ENCODE measurements at places on chromosomes 3 and 15.
A peak's percentile ranks its signal among the peaks of the same experiment; 100 is the strongest.

GRCh38 chr3:97872525-97873042, 50.8 kb downstream of the CRYBG3 start:
- no peak for DNase-seq

DNA sequence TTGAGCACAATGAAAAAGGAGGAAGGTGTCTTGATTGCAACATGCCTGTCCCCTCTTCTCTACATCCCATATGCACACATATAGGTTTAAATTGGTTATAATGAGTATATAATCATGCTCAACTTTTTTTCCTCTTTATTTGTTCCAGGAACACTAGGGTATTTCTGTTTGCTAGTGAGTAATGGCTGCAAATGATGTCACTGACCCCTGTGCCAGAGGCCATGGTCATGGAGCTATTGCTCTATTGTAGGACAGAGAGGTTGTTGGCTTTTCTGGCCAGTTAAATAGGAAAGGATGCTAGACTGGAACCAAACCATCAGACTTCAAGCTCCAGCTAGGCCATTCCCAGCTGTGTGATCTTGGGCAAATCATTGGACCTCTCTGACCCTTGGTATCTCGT, 9.6 kb downstream of the ARHGEF3 start:
- no peak for DNase-seq

GRCh38 chr3:11555881-11556633, 87.7 kb downstream of the VGLL4 start:
- no peak for DNase-seq

- no peak for DNase-seq
Measured at GRCh38 chr15:77168141-77168540, 97.2 kb upstream of the TSPAN3 start.

- no peak for DNase-seq
Measured at GRCh38 chr15:72579814-72580213, 74.7 kb upstream of the GOLGA6B start.

- no peak for DNase-seq
Measured at GRCh38 chr3:46209053-46209452, 940 bp upstream of the CCR1 start.

GRCh38 chr15:23763021-23763420, 75.9 kb upstream of the NDN start:
- DNase-seq = no peak

DNA sequence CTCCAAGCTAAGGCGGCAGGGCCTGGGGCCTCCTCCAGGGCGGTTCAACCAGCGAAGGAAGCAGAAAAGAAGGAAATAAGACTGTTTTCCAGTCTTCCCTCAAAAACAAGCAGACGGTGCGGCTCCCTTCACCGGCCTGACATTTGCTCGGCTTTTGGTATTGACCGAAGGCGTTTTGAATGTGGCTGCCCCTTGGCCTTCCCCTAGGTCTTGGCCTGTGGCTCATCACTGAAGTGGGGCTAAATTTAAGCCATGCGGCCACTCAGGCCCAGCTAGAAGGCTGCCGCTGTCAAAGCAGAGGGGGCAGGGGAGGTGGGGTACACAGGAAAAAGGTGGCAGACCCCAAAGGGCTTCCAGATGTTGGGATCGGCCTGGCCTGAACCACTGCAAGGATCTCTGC, 86.2 kb downstream of the SRGAP3 start:
- no peak for DNase-seq

GRCh38 chr3:144868506-144868905, 896.9 kb downstream of the DIPK2A start:
- DNase-seq = no peak

DNA sequence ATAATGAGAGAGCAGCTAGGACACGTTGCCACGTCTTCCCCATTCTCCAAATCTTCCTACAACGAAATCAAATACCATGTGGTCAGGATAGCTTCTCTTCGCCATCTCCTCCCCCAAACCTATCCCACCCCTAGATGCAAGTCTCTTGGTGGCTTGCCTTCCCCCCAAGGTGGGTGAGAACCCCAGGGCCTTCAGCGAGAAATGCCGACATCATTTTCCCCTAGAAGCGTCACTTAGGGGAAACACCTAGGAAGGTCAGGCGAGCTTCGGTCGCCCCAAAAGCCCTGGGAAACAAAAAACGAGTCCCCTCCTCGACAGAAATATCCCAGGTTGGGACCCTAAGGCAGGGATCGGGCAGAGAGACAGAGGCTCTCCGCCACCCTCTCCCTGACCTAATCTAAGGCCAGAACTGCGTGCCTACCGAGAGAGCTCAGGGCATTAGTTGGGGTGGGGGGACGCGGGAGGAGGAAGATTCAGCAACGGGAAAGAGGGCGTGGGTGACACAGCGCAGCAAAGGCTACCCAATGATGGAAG, 502 bp downstream of the DPH3 start:
- DNase-seq = no peak

GRCh38 chr15:81809543-81809942, 236.3 kb downstream of the MEX3B start:
- DNase-seq = no peak

DNA sequence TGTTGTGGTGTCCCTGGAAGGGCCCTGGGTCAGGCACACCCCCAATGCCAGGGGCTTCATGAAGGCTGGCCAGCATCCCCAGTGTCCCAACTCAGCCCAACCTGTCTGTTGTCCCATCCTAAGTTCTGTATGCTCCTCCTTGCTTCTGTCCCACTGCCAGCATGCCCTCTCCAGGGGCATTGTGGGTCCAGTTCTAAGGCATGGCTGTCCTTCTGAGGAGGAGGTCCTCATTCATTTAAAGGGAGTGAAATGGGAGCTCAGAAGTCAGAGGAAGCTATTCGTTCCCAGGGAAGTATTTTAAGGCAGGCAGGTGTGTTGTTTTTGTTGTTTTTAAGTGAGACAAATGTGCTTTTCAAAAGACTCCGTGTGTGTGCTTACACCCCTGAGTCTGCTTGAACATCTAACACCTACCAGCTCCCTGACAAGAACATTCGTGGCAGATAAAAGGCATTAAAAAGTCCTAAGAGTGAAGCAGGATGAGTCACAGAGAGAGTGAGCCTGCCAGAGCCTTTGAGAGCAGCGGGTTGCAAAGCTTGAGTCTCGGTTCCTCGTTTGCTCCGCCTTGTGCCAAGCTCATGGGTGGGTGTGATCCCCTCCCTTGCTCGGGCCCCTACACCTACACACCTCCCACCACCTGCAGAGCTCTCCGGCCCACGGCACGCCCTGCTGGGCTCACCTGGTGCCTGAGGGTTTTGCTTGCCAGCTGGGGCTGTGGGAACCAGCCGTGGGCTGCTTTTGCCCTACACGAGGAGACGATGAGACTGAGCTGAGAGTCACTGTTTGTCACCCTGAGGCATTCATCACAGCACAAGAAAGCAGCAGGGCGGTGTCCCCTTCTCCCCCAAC, 183.4 kb upstream of the TOPAZ1 start:
- DNase-seq = peak; percentile 30

- DNase-seq = no peak
Measured at GRCh38 chr15:66042624-66043023, 173.3 kb downstream of the RAB11A start.

DNA sequence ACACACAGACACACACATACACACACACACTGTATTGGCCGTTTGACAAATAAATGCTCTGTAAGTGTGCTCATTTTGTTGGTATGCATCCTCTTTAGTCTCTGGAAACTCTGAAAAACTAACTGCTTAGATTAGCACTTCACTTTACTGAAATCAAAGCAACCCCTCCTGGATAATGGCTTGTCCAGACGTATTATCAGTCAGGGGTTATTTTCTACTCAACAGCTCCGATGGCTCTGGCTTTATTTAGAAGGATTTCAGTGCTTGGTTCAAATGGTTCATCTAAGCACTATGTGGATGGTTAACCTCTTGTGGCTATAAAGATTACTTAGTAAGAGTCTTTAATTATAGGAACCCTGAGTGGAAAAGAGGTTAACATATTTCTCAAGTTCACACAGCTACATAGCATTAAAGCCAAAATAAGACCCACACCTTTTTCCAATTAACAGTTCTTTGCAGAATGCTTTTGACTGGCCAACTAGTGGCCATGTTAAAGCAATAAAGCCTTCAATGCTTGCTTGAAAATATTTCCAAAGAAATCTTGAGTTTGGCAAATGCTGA, 516.1 kb upstream of the NAALADL2 start:
- no peak for DNase-seq

- DNase-seq = no peak
Measured at GRCh38 chr3:79257791-79258190, 510.0 kb downstream of the ROBO1 start.

DNA sequence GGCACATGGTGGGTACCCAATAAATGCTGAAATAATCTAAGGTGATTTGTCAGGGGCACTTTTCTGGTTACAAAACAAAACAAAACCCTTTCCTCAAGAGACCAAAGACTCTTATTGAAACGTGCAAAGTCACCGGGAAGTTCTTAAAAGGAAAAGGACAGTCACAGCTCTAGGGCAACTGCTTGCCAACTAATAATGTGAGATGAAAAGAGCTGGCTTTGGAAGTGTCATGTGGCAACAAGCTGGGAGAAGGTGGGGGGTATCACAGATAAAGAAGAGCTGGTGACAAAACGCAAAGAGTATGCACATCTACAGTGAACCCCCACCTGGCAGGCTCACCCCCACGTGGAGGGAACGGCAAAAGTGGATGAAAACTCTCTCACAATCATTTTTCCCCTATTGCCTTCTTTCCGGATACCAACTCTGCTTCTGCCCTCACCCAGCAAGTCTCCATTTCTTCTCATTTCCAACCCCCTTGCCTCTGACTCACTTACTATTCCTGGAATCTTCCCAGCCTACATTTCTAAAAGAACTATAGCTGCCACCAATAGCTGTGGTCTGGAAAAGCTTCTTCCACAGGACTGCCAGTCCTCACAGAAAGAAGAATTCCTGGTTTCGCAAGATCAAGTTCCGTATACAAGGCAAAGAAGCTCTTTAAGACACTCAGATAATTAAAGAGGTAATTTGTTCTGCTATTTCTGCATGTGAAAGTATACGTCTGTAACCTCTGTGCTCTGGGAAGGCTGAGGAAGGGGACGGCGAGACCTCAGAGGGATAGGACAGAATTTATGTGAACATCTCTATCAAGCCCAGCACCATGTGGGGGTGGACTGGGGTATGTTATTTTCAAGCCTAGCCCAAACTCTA, 21.8 kb upstream of the ANPEP start:
- DNase-seq = no peak

GRCh38 chr3:107988460-107989175, 102.2 kb downstream of the CD47 start:
- peak; percentile 2 for DNase-seq

- no peak for DNase-seq
Measured at GRCh38 chr3:135145581-135145980, 350.5 kb downstream of the EPHB1 start.

GRCh38 chr15:41115652-41116115, 396 bp downstream of the INO80 start:
- DNase-seq = peak; percentile 24

DNA sequence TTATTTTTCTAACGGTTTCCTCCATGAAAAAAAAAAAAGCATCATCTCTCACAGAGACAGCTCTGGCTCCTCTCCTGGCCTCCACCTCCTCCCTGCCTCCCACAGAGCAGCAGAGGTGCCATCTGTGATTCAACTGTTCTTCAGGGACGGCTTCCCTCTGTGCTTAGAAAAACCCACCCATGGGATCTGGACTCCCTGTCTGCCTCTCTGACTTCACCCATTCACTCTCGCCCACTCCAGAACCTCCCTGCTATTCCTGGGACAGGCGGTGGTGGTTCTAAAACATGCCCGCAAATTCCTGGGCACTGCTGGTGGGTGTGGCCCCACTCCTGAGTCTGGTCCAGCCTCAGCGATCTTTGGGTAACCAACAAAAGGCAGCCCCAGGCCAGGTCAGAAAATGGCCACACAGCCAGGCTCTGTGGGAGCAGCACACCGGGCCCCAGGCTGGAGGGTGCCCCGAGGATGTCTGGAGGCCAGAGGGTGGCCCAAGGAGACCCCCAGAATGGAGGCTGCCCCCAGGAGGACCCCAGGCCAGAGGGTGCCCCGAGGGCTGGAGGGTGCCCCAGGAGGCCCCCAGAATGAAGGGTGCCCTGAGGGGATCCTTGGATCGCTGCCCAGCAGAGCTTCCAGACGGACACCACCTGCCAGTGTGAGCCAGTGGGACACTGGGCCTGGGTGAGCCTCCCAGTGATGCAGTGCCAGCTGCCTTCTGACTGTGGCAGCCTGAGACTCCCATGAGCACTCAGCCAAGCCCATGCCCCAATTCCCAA, 2.6 kb upstream of the CHST13 start:
- no peak for DNase-seq

- no peak for DNase-seq
Measured at GRCh38 chr3:31244929-31245817, 287.6 kb upstream of the STT3B start.

GRCh38 chr3:148772361-148772760, 55.2 kb upstream of the CPB1 start:
- DNase-seq = no peak

DNA sequence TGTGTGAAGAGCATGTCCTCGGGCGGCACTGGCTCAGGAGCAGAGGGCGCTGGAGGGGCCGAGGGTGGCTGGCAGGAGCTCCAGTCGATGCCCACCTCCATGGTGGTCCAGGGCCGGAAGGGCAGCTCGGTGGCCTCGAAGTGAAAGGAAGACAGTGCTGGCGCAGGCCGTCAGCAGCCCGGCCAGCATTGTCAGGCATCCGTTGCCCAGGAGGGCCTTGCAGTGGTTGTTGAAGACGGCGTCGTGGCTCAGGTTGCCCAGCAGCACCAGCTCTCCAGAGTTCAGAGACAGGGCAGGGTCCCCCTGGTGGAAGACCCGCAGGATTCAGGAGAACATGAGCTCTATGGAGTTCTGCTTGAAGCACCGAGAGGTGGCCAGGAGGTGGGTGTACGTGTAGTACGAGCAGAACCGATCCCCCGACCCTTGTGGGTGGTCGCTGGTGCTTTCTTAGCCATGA, 16.5 kb upstream of the SIAH2 start:
- no peak for DNase-seq

DNA sequence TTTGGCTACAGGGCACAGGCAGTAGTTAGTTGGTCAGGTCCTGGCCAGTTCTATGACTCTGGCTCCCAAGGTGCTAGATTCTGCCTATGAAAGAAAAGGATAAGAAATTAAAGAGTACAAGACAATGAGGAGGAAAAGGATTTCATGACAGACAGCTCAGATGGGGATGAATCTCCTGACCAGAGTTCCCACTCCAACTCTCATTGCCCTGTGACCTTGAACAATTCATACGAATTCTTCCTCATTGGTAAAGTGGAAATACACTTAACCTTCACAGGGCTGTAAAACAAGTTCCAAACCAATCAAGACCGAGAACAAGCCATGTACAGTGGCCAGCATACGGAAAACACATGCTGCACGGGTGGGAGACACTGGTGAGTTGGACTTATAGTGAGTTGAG, 23.7 kb downstream of the CLEC3B start:
- no peak for DNase-seq

- DNase-seq = no peak
Measured at GRCh38 chr3:194602669-194603171, 30.5 kb downstream of the TMEM44 start.

- DNase-seq = no peak
Measured at GRCh38 chr3:107208100-107208499, 169.1 kb upstream of the CCDC54 start.

GRCh38 chr3:88535563-88535962, 385.8 kb downstream of the C3orf38 start:
- no peak for DNase-seq
